Fibroblast of skin of left biceps (primary cell): ENCODE measurements at places on chromosomes 1 and 21.

DNA sequence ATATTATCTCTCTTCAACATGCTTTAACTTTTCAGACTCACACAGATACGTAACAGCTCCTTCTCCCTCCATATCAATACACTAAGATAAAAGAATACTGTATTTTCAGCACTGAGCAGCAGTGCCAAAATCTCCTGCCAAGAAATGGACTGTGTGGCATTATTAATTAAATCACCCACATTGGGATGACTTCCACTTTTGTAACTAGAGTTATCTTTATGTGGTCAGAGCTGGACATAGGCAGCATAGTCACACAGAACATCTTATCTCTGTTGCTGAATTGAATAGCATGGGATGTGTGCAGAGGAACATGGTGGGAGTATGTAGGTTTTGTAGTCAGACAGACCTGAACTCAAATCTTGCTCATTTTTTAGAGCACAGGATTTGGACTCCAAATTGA is 41.4 kb upstream of the CACYBP start:
- no peak for DNase-seq

DNA sequence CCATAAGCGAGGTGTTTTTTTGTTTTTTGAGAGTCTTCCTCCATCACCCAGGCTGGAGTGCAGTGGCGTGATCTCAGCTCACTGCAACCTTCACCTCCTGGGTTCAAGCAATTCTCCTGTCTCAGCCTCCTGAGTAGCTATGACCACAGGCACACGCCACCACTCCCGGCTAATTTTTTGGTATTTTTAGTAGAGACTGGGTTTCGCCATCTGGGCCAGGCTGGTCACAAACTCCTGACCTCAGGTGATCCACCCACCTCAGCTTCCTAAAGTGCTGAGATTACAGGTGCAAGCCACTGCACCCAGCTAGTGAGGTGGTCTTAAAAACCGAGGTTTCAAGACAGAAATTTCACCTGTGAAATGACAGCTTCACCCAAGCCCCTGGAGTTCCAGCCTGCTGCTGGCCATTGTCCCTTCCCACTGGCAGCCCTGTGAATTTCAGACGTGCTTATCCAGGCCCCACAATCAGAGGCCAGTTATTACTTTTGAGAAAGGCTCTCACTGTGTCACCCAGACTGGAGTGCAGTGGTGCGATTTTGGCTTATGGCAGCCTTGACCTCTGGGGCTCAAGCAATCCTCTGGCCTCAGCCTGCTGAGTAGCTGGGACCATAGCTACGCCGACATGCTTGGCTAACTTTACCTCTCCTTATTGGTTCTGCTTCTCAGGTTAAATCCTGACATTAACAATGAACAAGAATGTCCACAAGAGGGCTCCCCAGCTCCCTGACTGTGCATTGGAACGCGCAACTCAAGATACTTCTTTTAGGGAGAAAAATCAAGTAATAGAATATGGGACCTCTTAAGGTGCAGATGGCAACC is 19.4 kb downstream of the ENO1 start:
- no peak for DNase-seq

GRCh38 chr1:109186733-109187086 is 27.0 kb upstream of the SARS1 start:
- DNase-seq = no peak

- no peak for DNase-seq
Observed at GRCh38 chr1:26225033-26225831, 8.8 kb upstream of the CEP85 start.

DNA sequence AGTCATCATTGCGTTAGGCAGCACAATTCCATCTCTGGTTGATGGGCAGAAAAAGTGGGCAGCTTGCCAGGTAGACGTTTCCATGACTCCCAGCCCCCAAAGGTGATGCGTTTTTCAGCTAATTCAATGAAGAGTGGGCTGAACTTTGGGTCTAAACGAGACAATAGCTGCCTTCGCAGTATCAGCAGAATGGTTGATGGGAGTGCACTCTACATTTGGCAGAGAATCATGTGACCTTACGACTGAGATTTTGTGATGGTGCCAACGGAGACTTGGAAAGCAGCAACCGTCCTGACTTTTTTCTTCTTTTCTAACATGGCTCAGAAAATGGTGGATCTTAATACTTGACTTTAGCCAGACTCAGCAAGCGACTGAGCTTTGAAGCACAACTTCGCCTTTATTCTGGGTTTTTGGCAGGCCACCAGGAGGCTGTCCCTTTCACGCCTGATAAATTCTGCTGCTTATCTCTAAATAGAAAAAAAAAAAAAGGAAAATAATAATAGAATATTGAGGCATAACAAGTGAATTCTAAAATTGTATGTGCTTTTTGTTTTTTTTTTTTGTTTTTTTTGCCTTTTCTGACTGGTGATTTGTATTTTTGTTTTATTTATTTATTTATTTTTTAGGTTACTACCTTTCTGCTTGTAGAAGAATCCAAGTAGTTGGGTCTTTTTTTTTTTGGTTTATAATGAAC is 804.8 kb downstream of the USP25 start:
- peak; percentile 34 for DNase-seq

DNA sequence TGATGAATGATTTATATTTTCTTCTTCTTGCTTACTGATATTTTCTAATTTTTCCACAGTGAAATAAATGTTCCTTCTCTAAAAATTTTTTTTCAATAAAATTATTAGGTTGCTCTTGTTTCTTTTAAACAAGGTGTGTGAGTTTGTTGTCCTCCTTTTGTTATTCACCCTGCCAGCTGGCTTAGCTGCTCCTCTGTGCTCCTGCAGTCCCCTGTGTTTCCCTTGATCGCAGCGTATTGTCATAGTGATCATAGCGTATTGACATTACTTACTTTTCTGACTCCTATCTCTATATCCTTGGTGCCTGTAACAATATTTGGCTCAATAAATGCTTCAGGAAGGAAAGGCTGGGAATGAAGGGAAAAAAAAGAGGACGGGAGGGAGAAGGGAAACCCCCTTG is 24.9 kb upstream of the PODN start:
- no peak for DNase-seq

GRCh38 chr1:231993968-231994455 is 367.4 kb downstream of the DISC1 start:
- DNase-seq = no peak

DNA sequence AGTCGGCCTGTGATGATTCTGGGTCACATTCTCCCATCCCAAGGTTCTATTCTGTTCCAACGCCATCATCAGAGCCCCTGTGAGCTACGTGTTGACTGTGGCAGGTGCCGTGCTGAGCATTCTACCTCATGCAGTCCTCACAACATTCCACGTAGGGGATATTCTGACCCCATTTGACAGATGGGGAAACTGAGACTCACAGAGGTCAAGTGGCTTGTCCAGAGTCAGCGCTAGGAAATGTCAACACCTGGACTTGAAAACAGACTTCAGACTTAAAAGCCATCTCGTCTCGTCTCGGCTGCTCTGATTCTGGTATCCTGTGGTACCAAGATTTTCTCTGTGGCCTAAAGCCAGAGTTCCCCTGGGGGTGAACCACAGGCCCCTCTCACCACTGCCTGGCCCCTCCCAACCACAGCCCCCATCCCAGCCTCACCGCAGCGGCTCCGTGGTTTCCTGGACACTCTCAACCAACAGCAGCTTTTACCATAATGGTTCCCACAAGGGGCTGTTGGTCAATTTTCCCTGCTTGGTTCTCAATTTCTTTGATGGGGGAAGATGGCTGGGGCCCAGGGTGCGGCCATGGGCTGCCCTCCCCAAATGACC is 39.6 kb downstream of the SDC3 start:
- DNase-seq = no peak

- DNase-seq = peak; percentile 45
Observed at GRCh38 chr1:30778154-30778978, 20.8 kb upstream of the LAPTM5 start.
